ENCODE measurements at places on chromosomes 7 and 10.

DNA sequence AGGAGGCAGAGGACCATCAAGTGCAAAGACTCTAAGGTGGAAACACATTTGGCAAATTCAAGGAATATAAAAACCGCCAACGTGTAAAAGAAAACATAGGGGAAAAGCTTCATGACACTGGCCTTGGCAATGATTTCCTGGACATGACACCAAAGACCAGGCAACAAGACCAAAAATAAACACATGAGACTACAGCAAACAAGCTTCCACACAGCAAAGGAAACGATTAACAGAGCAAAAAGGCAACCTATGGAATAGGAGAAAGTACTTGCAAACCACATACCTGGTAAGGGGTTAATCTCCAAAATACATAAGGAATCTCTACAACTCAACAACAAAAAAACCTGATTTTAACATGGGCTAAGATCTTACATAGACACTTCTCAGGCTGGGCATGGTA is 3.5 kb downstream of the GSTO1 start:
- no peak for DNase-seq

DNA sequence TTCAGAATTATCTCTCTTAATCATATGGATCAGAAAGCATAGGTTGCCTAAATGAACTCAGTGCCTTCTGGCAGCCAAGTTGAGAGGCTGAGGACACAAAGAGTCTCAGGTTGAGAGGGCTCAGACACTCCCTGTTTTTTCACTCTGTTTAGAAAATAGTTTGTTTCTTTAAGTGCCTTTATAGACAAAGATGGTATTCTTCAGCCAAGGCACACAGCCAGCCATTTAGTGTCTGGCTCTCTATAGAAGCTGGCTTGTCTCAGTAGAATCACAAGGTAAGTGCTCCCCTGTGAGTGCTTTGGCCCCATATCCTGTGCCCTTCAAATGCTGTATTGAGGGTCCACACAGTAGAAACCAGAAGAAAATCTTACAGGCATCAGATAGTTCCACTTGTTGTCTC is 3.6 kb downstream of the GPR158 start:
- no peak for DNase-seq

DNA sequence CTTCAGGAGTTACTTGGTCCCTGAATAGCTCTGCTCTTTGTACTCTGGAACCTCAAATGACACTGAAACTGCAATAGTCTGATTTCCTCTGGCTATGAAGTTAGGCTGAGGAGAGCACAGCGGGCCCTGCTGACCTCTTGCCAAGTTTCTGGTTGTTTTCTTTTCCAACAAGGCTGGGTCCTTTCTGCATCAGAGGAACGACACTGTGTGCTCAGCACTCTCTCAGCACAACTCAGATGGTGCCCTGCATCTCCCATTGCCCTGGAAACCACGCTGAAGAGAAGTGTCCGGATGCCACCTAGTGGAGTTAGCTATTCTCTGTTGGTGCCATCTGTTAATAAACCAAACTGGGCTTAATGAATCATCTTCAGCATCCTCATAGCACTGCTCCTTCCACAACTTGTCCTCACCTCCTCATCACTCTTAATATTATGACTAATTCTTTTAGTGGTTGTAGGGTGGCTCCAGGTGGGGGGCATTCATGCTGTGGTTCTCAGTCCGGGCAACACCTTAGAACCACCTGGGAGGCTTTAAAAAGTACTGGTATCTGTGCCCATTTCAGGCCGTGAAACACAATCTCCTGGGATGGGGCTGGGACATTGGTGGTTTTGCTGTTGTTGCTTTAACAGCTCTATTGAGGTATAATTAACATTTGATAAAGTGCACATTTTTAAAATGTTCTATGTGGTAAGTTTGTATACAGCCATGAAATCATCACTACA is 8.2 kb upstream of the EFCAB10 start:
- DNase-seq = peak; percentile 19

- no peak for DNase-seq
Observed at GRCh38 chr10:87511526-87511925, 6.8 kb downstream of the MINPP1 start.

DNA sequence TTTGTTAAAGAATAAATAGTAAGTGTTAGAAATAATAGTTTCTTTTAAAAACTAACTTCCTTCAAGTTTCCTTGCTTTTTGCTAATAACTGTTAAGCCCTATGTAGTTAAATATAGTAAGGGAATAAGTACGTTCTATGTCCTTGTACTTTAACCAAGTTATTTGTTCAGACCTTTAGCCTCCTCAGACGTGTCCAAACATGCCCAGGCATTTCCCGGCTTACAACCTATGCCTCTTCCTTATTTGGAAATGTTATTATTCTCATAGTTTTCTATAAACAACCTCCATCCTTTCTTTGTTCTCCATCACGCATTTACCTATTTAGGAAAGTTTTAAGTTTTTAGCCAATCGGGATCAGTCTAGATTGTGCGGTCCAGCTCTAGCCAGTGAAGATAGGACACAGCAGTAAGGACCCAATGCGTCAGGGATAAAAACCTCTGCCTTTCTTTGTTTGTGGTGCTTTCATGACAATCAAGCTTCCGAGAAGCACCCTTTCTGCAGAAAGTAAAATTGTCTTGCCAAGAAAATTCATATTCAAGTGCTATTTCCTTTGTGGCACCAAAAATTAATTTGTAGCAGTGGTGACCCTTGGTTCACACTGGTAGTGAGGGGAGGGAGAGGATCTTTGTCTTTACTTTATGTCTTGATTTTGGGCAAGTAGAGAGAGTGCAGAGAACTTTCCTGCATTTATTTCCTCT is 851.3 kb upstream of the POM121L12 start:
- DNase-seq = no peak

- no peak for DNase-seq
Observed at GRCh38 chr10:124999433-125000365, 57.8 kb downstream of the ZRANB1 start.

- DNase-seq = no peak
Observed at GRCh38 chr7:30116771-30117170, 18.0 kb upstream of the MTURN start.

- DNase-seq = no peak
Observed at GRCh38 chr7:112356596-112356995, 93.7 kb upstream of the IFRD1 start.

DNA sequence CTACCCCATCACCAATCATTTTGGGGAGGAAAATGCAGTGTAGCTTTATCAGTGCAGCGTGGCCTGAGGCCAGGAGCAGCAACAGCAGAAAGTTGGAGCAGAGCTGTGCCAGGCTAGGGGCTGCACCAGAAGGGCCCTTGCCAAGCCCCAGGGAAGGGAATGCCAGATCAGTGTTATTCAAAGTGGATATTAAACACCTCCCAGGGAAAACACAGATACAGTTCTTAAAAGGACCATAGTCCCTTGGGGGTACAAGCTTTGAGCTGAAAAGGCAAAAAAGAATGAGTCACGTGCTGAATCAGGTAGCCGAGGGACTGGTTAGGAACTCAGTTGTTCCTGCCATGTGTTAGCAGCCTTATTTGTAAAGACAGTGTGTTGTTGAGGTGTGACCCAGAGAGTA is 54.0 kb downstream of the GSDME start:
- DNase-seq = no peak

DNA sequence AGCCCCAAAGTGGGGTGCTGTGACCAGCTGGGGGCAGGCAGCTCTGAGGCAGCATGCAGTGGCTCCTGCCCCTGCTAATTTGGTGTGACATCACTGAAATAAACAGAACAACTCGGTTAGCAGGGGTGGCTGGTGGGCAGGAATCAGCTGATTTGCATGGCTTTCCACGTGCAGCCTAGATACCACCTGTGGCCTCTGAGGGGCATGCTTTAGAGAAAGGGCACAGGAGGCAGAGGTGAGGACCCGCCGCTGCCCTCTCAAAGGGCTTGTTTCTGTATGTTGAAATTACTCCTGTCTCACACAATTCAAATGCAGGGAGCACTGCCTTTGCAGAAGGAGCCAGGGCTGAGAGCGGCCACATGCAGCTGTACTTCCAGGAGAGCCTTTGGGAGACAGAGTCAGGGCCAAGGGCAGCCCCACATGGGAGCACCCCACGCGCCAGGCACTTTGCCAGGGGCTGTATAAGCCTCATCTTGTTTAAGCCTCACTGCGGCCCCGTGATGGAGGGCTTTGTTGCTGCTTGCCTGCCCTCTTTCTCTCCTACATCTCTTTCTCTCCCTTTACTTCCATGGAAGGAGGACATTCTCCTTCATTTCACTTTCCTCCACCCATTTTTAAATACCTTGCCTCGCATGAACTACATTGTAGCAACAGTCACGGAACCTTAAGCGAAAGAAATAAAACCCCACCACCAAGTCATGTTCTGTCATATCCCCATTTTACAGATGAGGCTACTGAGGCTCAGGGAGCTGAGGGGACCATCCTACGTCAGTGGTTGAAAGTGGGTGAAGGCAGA is 137.7 kb downstream of the ZMIZ1 start:
- DNase-seq = no peak

DNA sequence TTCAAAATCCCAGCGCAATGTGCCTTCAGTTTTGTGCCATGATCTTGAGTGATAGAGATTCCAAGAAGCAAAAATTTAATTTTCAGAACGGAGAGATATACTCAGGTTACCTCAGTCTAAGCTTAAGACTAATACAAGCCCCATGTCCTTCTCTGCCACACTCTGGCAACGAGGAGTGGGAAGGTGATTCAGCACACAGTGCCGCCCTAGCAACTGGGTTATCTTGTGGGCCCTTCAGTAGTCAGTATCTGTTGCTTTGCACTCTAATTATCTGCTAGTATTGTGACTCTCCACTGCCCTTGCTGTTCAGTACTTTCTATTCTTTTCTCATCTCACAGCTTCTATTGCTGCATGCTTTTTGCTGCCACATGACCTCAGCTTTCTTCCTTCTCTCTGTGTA is 39.2 kb upstream of the MKLN1 start:
- no peak for DNase-seq

GRCh38 chr10:66629996-66630395 is 295.8 kb upstream of the LRRTM3 start:
- no peak for DNase-seq

DNA sequence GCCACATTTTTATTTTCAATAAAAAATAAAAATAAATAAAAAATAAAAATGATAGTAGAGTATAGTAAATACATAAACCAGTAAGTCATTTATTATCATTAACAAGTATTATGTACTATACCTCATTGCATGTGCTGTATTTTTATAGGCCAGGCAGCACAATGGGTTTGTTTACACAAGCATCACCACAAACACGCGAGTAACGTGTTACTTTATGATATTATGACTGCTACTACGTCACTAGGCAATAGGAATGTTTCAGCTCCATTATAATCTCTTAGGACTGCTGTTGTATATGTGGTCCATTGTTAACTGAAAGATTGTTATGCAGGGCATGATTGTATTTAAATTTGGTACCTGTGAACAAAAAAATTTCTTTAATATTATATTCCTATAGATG is 20.8 kb upstream of the SDHAF3 start:
- no peak for DNase-seq

DNA sequence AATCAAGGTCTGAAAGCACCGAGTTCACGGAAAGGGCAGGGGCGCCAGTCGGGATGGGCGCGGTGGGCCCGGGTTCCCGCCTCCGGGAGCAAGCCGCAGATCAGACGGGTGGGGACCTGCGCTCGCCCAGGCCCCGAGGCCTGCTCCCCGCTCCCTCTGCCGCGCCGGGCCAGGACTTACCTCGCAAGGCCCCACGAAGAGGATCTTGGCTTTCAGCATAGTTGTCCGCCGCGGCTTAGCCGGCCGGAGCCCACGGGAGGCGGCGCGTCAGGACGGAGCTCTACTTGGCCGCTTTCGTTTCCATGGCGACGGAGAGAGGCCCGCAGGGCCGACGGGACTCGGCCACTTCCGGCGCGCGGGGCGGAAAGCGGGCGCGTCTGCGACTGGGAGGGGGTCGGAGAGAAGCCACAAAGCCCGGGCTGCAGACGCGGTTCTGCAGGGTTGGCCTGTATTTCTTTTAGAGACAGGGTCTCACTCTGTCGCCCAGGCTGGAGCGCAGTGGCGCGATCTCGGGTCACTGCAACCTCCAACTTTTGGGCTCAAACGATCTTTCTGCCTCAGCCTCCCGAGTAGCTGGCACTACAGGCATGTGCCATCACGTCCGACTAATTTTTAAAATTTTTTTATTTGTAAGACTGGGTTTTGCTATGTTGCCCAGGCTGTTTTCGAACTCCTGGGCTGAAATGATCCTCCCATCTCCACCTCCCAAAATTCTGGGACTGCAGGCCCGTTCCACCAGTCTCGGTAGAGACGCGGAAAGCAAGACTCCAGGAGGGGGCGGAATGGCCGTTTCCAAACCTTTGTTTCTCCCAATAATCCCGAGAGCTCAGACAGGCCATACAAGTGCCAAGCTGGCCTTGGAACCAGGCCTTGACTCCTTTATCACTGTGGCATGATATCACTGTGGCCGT is at the start of gene IFT22:
TSS of gene IFT22 (minus strand) at position 322 of the 911 bp plus-strand sequence. CDS start at position 219, 103 bp downstream.
- peak; percentile 83 for DNase-seq

GRCh38 chr10:3812141-3812540 is 27.1 kb upstream of the KLF6 start:
- DNase-seq = no peak

GRCh38 chr10:122277526-122278136 is 6.5 kb downstream of the BTBD16 start:
- DNase-seq = no peak

- DNase-seq = no peak
Observed at GRCh38 chr10:125624800-125625199, 58.2 kb downstream of the TEX36 start.

GRCh38 chr10:91635401-91636400 is 2.8 kb upstream of the PPP1R3C start:
- DNase-seq = no peak

GRCh38 chr7:94052398-94053180 is 48.4 kb upstream of the BET1 start:
- DNase-seq = no peak

DNA sequence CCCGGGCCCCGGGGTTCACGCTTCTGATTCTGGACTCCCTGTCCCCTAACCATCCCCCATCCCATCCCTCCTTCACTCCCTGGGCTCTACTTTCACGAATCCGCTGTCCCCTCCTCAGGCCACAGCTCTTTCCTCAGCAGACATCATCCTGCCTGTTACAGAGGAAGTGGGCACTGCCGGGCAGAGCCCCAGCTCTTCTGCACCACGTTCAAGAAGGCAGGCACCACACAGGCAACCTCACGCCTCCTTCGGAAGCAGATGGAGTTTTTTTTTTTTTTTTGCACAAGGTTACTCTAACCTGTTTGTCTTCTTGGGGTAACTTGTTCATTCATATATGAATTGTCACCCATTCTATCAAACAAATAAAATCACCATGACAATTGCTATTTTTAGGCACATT is 17.9 kb upstream of the ZNF32 start:
- no peak for DNase-seq

DNA sequence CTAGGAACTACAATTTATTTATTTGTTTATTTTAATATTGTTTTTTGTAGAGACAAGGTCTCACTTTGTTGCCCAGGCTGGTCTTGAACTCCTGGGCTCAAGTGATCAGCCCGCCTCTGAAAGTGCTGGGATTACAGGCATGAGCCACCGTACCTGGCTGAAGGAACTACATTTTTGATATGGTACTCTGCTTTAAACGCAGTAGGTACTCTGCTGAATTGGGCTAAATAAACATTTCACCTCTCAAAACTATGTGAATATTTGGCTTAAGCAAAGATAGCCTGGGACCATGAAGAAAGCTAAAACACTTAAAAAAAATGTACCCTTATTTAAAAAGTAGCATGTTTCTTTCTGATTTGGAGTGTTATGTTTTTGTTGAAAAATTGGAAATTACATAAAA is 138.2 kb downstream of the ADK start:
- no peak for DNase-seq

GRCh38 chr7:154591544-154591943 is 411.4 kb downstream of the PAXIP1 start:
- no peak for DNase-seq

GRCh38 chr10:31819391-31819820 is 109.2 kb downstream of the ARHGAP12 start:
- no peak for DNase-seq
